ENCODE measurements at places on chromosomes 13 and 19.
A peak's percentile ranks its signal among the peaks of the same experiment; 100 is the strongest.

GRCh38 chr19:50313812-50314536 is 15.2 kb downstream of the KCNC3 start:
- peak; percentile 30 for DNase-seq

- DNase-seq = no peak
Observed at GRCh38 chr19:45569619-45570421, 14.8 kb downstream of the OPA3 start.

DNA sequence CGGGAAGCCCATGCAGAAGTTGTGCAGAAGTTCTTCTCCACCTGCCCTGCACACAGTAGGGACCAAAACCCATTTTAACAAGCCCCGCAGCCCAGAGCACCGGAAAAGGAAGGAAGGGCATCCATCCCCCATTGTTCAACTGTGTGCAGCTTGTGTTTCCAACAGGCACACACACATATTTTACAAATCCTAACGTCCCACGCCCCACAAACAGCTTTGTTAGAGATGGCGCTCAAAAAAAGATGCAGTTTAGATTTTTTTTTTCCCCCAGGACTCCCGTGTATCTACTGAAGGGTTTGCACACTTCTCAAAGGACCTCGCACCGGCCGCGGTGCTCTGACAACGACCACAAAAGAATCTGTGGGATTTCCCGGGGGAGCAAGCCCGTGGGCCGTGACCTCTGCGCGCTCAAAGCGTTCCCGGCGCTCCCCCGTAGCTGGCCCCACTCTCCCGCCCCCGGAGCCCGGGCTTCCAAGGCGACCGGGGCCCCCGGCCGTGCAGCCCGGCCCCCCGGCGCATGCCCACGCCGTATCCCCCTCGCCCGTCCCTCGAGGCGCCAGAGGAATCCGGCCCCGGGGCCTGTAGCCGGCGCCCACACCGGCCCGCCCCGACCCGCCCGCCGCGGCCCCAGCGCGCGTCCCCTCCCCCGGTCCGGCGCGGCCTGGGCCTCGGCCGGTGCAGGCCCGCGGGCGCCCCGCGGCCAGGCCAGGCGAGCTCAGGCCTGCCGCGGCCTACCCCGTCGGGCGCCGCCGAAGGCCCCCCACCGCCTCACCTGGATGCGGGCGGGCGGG is 523 bp downstream of the ELAVL1 start:
- no peak for DNase-seq

- DNase-seq = no peak
Observed at GRCh38 chr19:35130761-35131720, 3.8 kb downstream of the LGI4 start.

GRCh38 chr13:33908116-33908515 is 90.2 kb downstream of the RFC3 start:
- DNase-seq = no peak

- no peak for DNase-seq
Observed at GRCh38 chr19:41554907-41555306, 21.1 kb upstream of the CEACAM21 start.

DNA sequence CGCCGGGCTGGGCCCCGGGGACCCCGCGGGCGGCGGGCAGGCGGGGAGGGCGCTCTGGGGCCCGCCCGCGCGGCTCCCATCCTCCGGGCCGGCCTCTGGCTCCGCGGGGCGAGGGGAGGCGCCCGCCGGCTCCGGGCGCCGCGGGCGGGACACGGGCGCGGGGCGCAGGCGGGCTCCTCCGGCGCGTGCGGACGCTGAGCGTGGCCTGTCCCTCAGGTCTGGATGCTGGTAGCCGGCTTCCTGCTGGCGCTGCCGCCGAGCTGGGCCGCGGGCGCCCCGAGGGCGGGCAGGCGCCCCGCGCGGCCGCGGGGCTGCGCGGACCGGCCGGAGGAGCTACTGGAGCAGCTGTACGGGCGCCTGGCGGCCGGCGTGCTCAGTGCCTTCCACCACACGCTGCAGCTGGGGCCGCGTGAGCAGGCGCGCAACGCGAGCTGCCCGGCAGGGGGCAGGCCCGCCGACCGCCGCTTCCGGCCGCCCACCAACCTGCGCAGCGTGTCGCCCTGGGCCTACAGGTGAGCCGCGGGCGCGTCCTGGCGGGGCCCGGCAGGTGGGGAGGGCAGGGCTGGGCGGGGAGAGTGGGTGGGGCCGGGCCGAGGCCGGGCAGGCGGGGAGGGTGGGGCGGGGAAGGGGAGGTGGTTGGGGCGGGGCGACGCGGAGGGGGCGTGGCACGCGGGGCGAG is 420 bp downstream of the IL17D start:
- DNase-seq = peak; percentile 67

GRCh38 chr19:37698216-37698615 is 21.3 kb downstream of the ZNF607 start:
- DNase-seq = no peak

- DNase-seq = no peak
Observed at GRCh38 chr13:27942972-27943371, 23.2 kb downstream of the PDX1 start.

GRCh38 chr13:29922281-29922821 is 71.9 kb upstream of the UBL3 start:
- no peak for DNase-seq

DNA sequence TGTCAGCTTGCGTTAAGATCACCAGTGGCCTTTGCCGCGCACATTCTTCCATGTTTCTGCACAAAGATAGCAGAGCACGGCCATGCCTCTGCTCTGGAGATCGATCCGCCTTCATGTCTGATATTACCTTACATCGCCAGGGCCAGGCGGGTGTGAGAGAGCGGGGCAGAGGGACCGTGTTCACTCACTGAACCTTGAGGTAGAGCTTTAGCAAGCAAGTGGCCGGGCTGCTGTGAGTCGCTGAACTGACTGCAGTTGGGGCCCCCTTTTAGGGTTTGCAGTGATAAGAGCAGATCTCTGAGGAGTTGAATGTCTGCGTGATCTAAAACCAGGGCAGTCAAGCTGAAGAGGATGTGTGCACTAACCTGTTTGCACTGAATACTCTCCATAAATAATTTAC is 275.4 kb upstream of the OBI1 start:
- DNase-seq = no peak

- DNase-seq = no peak
Observed at GRCh38 chr19:12837225-12837624, 1.1 kb upstream of the MAST1 start.

GRCh38 chr19:51441410-51442390 is 16.6 kb downstream of the SIGLEC8 start:
- no peak for DNase-seq

- no peak for DNase-seq
Observed at GRCh38 chr19:53462861-53463260, 4.7 kb upstream of the ZNF813 start.

- no peak for DNase-seq
Observed at GRCh38 chr19:58229255-58229639, 533 bp downstream of the ZNF544 start.

DNA sequence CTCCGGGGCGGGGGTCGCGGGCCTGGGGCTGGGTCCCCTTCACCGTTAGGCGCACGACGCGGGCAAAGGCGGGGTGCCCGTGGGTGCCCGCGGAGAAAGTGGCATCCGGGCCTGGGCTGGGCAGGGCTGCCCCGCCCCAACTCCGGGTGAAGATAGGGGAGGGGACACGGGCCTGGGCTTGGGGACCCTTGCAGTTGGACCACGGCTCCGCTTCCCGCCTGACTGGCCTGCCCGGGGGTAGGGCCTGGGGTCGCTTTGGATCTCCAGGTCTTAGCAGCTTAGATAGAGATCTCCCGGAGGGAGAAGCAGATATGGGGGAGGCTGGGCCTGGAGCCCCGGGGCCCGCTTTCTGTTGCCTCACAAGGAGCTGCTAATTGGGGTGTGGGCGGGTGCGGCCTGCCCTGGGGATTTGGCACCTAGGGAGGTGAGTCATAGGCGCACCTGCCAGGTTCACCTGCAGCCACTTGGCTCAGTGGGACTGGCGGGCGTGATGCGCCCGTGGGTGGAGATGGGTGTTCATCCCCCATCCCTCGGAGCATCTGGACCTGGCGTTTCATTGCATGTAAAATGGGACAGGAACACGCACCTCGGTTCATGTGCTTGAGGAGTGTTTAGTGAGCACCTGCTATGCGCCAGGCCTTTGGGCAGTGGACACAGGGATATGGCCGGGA is 585 bp downstream of the MAP1S start:
- peak; percentile 38 for DNase-seq

DNA sequence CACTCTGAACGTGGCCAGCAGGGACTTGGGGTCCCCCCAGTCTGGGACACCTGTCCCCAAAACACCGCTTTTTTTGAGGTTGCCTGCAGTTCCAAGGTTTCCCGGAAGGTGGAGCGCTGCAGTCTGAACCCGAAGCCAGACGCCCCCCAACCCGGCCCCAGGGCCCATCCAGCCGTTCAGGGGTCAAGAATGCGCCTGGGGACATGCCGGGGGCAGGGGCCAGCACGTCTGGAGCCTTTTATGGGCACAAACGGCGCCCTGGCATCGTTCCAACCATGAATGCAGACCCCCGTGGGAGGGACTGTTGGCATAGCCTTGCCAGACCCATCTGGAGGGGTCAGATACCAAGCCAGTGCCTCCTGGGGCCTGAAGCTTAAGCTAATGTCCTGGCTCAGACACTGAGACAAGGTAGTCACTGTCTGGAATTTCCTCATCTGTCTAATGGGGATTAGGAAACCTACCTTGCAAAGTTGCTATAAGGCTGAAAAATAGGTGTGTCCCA is 6.9 kb downstream of the S1PR5 start:
- DNase-seq = no peak

DNA sequence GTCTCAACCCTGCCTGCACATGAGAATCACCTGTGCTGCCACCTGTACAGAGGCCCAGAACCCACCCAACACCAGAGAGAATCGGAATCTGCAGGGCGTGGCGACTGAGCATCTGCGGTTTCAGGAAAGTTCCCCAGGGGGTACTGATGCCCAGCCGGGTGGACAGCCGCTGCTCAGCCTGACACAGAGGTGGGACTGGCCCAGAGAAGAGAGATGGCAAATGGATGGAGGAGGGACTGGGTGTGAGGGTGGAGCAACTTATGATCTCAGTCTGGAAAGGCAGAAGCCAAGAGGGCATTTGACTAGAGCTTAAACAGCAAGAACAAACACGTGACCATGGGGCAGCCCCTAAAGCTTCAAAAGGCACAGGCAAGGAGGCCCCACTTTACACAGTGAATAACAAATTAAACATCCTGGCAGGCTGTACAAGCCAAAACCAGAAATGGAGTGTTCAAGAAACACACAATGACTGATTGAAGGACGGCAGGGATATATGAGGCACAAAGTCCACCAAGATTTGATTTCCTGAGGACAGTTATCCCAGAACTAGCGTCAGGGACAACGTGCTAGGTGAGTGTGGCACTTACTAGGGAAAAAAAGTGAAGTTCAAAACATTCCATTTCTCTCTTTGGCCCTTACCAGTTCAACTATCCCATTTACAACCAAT is 3.1 kb downstream of the RANBP3 start:
- no peak for DNase-seq

Data from NCI-H1417 (cell line).